Heart right ventricle (tissue), 16 donors: ENCODE measurements at places on chromosomes 6 and 20. TPM values are rescaled to one million over a fixed set of nuclear protein-coding genes. Genes with fewer than 3 reads are reported as not detected.

SOBP gene
- total RNA-seq = 16.2 TPM

CGA gene
- total RNA-seq = not detected

DNA sequence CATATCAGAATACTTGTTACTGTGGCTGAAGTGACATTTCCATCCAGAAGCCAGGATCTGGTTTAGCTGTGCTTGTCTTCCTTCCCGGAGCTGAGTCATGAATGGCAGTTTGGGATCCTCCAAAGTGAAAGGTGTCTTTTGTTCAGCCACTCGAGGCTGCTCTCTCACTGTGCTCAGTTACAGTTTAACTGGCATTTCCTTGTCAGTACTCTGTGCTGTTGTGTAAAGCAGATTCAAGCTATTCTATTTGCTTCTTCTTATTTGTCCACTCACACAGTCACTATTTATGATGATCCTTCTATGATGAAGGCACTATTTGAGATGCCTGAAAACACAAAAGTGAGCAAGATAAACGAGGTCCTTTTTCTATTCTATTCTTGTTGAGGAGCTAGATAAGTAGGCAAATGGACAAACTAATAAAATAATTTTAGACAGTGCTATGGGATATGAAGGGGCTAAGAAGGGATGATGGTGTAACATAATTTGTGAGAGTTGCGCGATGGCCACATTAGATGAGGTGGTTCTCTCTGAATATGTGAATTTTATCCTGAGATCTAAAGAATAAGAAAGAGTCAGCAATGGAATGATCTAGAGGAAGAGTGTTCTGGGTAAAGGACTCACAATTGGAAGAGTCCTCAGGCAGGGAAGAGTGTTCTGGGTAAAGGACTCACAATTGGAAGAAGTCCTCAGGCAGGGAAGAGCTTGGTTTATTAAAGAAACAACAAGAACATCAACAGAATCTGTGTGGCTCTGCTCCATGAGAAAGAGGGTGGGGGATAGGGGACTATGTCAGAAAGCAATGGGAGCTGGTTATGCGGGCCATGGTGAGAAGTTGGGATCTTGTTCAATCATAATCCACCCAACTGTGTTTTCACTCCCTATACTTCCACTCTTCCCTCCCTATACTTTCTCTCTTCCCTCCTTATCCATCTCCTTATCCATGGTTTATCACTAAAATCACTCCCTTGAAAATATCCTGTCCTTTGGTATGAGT is 40.1 kb downstream of the CYP24A1 start:
- H3K27ac ChIP-seq = no peak overlapping the region
- H3K27me3 ChIP-seq = peaks cover 14% of the 10 kb centered on the region
- peaks cover 25% of the 10 kb centered on the region for H3K4me1 ChIP-seq
- H3K4me3 ChIP-seq = no peak overlapping the region
- no peak for DNase-seq
- H3K36me3 ChIP-seq = no peaks in the 10 kb centered on the region

DNA sequence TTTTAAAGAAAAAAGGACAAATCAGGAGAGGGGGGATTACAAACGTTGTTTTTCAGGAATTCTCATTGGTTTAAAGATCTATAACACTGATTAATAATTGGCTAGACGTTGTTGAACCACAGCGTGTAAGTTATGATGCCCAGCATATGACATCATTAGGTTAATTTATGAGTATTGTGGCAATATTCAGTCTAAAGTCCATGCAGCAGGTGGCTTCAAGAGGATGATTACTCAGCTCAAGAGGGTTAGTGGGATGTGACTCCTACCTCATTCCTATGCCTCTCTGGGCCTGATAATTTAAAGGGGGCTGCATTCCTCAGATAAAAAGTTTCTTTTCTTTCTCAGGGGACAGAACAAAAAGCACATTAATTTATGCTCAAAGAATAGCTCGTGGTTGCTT is 1309.0 kb downstream of the EPHA7 start:
- no peak overlapping the region for H3K4me3 ChIP-seq
- no peak for DNase-seq
- no peaks in the 10 kb centered on the region for H3K36me3 ChIP-seq

DNA sequence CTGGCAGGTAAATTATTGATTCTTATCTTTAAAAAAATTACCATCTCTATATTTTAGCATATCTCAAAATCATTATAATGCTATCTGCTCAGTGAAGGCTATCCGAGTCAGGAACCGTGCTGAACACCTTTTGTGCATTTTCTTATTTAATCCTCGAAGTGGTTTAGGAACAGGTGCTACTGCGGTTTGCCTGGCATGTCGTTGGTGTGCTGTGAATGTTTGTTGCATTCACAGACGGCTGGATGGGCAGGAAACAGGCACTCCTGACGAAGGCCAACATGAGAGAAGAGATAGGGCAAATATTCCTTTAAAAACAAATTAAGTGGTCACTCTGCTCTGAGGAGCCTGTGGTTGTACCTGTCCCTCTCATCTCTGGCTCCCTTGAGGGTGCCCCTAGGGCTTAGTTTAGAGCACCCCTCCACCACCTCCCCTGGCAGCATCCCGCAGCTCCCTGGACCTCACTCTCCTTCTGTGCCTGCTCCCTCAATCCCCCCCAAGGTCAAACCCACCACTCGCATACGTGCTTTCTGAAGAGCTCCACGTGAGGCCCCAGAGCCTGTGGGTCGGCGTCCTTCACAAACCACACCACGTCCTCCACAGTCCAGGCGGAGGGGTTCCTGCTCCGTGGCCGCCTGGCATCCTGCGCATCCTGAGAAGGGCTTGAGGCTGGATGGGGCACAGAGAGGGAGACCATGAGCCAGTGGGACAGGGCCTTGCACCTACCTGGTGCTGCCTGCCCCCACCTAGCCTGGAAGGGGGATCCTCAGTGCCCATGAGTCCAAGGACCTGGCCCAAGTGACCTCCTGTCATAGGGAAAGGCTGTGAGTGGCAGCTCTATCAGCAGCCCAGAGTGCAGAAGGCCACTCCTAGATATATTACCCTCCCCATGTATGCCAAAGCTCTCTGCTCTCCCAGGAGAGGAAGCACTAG is 116.5 kb downstream of the SCML4 start:
- no peak overlapping the region for H3K27ac ChIP-seq
- H3K4me1 ChIP-seq = peaks cover 6% of the 10 kb centered on the region
- no peak for DNase-seq
- no peaks in the 10 kb centered on the region for H3K36me3 ChIP-seq
- H3K4me3 ChIP-seq = no peak overlapping the region
- H3K27me3 ChIP-seq = no peaks in the 10 kb centered on the region
